ENCODE measurements at places on chromosomes 16 and 17.

GRCh38 chr16:13909872-13910303, 10.1 kb upstream of the ERCC4 start:
- DNase-seq: no peak

GRCh38 chr16:12026741-12027490, 50.4 kb downstream of the SNX29 start:
- DNase-seq: no peak

GRCh38 chr16:31869511-31870201, 4.0 kb upstream of the ZNF267 start:
- DNase-seq: no peak

GRCh38 chr17:8753976-8754440, 4.3 kb downstream of the SPDYE4 start:
- DNase-seq: no peak

DNA sequence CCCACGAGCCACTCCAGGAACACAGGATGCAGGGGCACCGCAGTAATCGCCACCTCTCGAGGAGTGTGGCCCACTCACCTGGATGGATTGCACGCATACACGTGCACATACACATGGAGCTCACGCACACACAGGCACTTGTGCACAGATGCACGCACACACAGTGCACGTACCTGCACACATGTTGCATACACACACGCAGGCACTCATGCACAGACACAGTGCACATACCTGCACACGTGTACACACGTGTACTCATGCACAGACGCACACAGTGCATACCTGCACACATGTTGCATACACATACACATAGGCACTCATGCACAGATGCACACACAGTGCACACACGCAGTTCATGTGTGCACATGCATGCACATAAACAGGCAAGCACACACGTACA, 11.6 kb upstream of the WDR45B start:
- DNase-seq: no peak

GRCh38 chr17:82064433-82065192, 991 bp downstream of the DUS1L start:
- DNase-seq: no peak

- DNase-seq: no peak
Measured at GRCh38 chr16:80063031-80063712, 462.6 kb upstream of the MAF start.

- DNase-seq: no peak
Measured at GRCh38 chr16:86616906-86617305, 38.6 kb downstream of the FOXL1 start.

DNA sequence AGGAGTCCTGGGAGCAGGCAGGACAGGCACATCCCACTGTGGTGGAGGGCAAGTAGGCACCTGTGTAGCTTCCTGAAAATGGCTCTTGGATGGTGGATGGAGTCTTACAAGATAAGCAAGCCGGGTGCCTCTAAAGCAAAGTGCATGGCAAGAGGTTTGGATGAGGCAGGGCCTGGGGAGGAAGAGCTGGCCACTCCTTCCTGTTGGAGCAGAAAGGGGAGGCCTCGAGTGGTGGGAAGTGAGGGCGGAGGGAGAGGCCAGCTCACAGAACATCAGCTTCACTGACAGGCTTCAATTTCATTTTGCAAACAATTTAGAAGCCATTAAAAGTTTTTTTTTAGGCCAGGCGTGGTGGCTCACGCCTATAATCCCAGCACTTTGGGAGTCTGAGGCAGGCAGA, 31.0 kb downstream of the CD300A start:
- DNase-seq: no peak

- DNase-seq: no peak
Measured at GRCh38 chr17:57142925-57143324, 57.9 kb downstream of the AKAP1 start.

- no peak for DNase-seq
Measured at GRCh38 chr16:10296956-10297340, 88.9 kb upstream of the ATF7IP2 start.

GRCh38 chr17:1058423-1059130, 61.6 kb downstream of the TIMM22 start:
- no peak for DNase-seq

DNA sequence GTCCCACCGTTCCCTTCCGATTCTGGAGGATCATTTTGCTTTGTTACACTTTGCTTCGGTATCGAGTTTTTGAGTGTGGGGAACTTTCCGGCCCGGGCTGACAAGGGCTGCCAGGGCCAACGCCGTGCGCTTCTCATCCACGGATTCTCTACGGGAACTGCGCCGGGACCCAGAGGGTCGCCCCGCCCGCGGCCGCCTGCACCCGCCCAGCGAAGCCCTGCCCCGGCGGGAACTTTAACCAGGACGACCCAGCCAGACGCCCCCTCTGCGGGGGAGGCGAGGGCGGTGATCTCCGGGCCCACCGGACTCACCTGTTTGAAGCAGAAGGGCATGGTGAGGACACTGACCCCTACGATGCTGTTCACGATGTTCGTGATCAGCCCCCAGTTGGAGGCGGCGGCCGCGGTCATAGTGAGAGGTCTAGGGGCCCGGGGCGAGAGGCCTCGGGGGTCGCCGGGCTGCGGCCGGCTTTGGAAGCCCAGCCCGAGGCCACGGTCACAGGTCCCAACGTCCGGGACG, 536 bp downstream of the SLC38A10 start:
- DNase-seq: no peak

DNA sequence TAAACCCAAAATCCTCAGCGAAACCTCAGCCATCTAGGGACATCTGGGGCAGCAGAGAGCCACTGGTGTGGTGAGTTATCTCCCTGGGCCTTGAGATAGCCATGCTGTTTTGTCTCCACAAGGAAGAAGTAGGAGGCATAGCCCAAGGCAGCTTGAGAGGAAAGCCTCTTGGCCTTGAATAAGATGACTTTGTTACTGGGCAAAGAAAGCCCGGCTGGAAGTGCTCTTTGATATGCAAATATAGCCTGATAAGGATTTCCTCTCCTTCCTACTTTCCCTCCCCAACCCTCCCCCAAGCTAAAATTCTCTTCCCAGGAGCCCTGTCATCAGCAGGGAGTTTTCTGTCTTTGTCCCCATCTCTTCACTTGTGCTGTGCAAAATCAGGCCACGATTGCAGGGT, 694.4 kb downstream of the MAF start:
- no peak for DNase-seq

DNA sequence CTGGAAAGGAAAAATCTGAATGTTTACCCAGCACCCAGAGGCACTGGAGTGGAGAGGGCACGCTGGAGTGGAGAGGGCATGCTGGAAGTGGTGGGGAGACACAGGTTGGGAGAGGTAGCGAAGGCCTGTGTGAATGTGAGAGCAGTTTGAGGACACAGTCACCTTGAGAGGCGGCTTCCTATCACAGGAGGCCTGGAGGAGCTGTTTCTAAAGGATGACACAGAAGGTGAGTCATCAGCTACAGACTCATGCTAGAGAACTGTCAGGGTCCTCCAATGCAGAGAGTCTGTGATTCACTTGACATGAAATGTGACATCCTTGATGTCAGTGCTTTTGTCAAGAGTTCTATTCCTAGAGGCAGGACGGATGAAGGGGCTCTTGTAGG, 13.8 kb downstream of the CTRL start:
- no peak for DNase-seq

- DNase-seq: no peak
Measured at GRCh38 chr17:63095459-63095858, 129.4 kb downstream of the TANC2 start.

DNA sequence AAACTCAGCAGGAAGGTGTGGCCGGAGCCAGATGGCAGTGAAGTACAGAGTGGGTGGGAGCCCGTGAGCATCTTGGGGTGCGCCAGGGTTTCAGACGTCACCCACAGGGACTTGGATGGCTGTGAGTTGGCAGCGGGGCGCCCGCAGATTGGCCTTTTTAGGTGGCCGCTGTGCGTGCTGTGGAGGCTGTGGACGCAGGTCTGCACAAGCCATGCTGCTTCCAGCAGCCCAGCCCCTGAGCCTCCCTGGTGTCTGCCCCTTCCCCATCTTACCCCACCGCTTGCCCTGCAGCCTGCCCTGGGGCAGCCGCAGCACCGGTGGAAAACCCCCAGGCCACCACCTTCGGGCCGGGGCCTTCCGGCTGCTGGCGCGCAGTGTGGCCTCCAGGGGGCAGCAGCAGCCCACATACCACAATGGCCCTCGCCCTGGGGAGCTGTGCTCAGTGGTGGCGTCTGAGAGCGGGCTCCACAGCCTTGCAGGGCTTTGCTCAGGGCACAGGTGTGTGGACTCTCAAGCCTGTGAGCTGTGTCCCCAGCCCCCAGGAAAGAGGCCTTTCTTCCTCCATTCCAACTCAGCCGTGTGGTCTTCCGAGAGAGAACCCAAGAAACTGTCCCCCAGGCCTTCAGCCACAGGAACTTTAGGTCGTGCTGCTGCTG, 11.8 kb downstream of the ENDOV start:
- peak; percentile 52 for DNase-seq

- no peak for DNase-seq
Measured at GRCh38 chr17:1907216-1907631, 77.4 kb downstream of the RPA1 start.

GRCh38 chr17:63476854-63477479, at the start of gene ACE:
Gene ACE (plus strand): TSS chr17:63477061. CDS start chr17:63477095, 34 bp downstream.
- no peak for DNase-seq

DNA sequence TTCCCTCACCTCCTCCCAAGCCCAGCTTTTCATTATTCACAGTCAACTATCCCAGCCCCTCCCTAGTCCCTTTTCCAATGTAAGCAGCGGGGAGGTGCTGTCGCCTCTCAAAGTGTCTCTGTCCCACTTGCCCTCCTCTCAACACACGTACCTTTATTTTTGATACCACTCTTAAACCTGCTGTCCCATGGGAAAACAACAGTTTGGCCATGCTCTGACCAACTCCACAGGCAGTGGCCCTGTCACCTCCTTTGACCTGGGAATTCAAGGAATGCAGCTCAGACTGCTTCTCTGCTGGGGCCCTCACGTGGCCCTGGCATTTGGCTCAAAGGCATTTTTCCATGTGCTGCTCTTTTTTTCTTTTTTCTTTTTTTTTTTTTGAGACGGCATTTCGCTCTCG, 4.2 kb downstream of the LYRM9 start:
- no peak for DNase-seq

DNA sequence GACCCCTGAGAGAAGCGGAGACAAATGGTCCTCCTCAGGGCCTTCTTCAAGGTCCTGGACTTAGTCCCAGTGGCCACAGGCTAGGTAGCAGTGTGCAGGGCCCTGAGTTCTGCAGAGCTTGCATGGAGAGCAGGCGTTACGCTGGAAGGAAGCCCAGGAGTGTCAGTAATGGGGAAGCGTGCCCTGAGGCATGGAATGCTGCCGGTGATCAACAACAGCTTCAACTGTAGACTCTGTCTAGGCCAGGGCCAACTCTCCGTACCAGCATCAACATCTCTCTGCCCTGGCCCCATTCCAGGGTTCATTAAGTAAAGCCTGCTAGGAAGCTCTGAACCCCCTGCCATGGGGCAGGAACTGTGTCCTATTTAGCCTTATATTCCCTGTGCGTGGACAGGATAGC, 568 bp upstream of the TNK1 start:
- no peak for DNase-seq

DNA sequence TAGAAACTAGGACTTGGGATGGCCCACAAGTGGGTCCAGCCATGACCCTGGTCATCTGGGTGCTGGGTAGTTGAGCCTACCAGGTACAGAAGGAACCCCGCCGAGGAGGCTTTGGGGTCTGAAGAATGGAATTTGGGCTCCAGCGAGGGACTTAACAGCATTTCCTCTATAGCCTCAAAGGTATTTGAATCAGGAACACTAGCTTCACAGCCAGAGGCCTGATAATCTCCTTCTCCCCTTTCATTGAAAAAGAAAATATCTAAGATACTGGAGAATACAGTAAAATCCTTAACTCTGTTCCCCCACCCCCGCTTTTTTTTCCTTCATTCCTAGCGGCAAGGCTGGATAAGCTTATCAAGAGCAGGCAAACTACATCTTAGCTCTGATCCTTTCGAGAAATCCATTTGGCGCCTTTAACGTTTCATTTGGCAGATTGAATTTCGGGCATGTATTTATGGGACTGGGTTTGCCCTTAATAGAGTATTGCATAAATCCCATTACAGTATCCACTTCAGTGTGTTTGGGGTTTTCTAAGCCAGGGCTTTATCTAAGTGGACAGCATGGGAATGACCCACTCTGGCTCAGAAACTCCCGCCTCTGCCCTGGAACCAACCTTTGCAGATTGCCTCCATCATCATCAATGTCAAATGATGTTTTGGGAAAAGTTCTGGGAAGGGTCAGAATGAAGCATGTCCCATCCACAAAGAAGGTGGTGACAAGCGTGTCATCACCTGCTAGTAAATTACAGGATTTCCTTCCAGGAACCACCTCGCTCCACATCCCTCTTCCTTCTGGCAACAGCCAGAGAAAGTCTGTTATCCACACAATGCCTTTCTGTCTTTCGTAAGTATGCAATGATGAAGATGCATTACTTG, 36.9 kb downstream of the XYLT1 start:
- DNase-seq: no peak

DNA sequence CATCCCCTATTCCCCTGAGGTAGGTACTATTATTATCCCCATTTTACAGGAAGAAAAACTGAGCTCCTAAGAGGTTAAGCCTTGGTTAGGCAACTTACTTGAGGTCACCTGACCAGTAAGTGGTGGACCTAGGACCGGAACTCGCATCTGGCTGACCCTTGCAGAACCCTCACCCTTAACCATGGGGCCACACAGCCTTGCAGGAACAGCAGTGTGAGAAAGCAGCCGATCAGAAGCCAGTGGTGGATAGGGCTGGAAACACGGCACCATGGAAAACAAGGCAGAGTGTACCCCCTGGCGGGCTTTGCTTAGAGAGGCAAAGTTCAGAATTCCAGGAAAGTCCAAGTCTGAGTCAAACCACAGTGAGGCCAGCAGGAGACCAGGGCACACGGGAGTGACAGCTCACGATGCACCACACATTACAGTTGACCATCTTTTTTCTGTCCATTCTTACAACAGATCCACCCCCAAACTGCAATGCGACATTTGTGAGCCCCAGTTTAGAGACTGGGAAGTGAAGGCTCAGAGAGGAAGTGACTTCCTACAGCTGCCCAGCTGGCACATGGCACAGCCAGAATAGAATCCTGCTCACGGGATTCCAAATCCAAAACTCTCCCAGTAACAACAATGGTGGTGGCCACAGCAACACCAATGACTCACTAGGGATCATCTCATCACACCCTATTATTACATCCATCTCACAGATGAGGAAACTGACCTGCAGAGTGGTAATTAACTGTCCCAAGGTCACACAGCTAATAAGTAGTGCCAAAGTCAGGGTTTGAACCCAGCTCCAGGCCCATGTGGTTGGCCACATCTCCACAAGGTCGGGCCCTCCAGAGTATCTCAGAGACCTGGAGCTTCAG, 20.3 kb downstream of the KIFC3 start:
- DNase-seq: no peak

DNA sequence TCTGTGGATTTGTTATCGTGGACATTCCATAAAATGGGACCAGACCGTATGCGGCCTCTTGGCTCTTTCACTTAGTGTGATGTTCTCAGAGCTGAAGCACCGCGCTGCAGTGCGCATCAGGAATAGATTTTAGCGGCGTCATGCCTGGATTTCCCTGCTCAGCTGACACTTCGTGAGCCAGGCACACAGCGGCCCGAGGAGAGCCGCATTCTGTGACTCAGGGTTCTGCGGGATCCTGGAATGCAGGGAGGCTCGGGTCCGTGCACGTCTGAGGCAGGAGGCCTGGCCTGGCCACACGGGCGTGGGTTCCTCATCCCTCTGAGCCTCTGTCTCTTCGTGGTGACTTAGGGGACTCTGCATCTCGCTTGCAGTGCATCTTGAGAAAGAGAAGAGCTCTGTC, 13.4 kb downstream of the CBFA2T3 start:
- no peak for DNase-seq

GRCh38 chr16:11327277-11328171, 17.7 kb upstream of the RMI2 start:
- DNase-seq: no peak

GRCh38 chr16:77165006-77165405, 26.0 kb upstream of the MON1B start:
- DNase-seq: no peak

GRCh38 chr17:40460604-40460967, 17.3 kb downstream of the IGFBP4 start:
- no peak for DNase-seq

All from right renal pelvis (tissue), 4 donors.